ENCODE measurements at places on chromosomes 2 and 18. TPM values are rescaled to one million over a fixed set of nuclear protein-coding genes. Genes with fewer than 3 reads are reported as not detected.

- no peak overlapping the region for H3K4me3 ChIP-seq
- no peaks in the 10 kb centered on the region for H3K27me3 ChIP-seq
- H3K36me3 ChIP-seq, result no peaks in the 10 kb centered on the region
- H3K4me1 ChIP-seq, result no peaks in the 10 kb centered on the region
- no peak overlapping the region for H3K27ac ChIP-seq
- DNase-seq, result no peak
These were observed 259.8 kb upstream of the CCDC68 start for GRCh38 chr18:55219059-55219458.

- no peaks in the 10 kb centered on the region for H3K36me3 ChIP-seq
- no peak for DNase-seq
These were observed 91.7 kb upstream of the EPC2 start for GRCh38 chr2:148552675-148553331.

GRCh38 chr2:237591141-237591881 lies 777 bp upstream of the RAB17 start:
- H3K4me3 ChIP-seq, result peak overlapping the region; percentile 54
- peak overlapping the region; percentile 95 for H3K27ac ChIP-seq
- H3K27me3 ChIP-seq, result no peaks in the 10 kb centered on the region
- H3K36me3 ChIP-seq, result no peaks in the 10 kb centered on the region

- no peak overlapping the region for H3K4me3 ChIP-seq
- peak; percentile 89 for DNase-seq
- no peaks in the 10 kb centered on the region for H3K27me3 ChIP-seq
- no peaks in the 10 kb centered on the region for H3K36me3 ChIP-seq
- H3K27ac ChIP-seq, result peak overlapping the region; percentile 74
These were observed 21.9 kb downstream of the SLC25A52 start for GRCh38 chr18:31738460-31739407.

DNA sequence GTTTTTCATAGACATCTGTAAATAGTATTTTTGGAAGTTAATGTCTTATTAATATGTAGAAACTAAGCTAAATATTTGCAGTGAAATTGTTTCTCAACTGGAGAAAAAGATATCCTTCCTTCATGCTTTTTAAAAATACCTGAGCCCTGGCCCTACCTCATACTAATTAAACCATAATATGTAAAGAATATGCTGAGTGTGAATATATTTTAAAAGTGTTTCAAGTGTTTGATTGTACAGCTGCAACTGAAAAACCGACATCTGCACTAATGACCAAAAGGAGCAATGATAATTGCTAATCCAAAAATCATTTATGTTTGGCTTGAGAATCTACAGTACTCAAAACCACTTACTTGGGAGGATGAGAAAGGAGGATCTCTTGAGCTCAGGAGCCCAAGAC lies 156.7 kb downstream of the MBD5 start:
- H3K4me1 ChIP-seq, result no peaks in the 10 kb centered on the region
- H3K4me3 ChIP-seq, result no peak overlapping the region
- H3K27ac ChIP-seq, result no peak overlapping the region
- no peaks in the 10 kb centered on the region for H3K27me3 ChIP-seq

DNA sequence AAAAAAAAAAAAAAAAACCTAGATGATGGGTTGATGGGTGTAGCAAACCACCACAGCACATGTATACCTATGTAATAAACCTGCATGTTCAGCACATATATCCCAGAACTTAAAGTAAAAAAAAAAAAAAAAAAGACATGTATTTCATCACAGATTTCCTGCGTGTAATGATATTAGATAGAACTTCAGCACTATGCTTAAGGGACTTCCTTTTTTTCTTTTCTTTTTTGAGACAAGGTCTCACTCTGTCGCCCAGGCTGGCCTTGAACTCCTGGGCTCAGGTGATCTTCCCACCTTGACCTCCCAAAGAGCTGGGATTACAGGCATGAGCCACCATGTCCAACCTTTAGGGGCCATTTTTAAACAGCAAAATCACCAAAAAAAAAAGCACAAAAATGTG lies 42.0 kb downstream of the NEURL3 start:
- no peaks in the 10 kb centered on the region for H3K4me1 ChIP-seq
- H3K4me3 ChIP-seq, result no peak overlapping the region
- no peaks in the 10 kb centered on the region for H3K36me3 ChIP-seq
- H3K27me3 ChIP-seq, result no peaks in the 10 kb centered on the region

DNA sequence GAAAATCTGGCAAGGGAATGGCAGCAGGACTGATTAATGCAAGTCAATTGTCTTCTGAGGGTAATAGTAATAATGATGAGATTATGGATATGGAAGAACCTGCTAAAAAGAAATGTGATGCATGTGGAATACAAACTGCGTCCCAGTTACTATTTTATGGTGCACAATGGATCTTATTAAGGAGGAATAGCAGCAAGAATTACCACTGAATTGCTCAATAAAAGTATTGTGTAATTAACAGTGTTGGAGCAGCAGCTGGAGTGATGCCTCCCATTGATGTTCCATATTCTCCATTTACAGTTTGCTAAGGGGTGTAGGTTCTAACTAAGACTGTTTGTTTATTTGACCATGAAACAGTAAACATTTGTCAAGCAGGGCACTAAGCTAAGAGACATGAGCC lies 167.9 kb downstream of the HRH4 start:
- H3K4me1 ChIP-seq, result no peaks in the 10 kb centered on the region
- no peak overlapping the region for H3K27ac ChIP-seq
- H3K27me3 ChIP-seq, result no peaks in the 10 kb centered on the region
- no peak for DNase-seq
- H3K4me3 ChIP-seq, result no peak overlapping the region

DNA sequence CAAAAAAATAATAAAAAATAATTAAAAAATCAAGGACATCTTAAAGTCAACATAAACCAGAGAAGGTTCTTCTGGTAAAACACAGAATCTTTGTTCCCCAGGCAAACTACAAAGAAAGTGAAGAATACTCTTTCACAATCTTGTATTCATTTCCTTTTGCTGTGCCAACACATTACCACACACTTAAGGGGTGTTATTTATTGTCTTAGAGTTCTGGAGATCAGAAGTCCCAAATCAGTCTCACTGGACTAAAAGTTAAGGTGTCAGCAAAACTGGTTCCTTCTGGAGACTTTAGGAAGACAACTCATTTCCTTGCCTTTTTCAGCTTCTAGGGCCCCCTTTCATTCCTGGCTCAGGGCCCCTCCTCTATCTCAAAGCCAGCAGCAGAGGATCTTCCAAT lies 12.2 kb upstream of the CAB39 start:
- H3K4me1 ChIP-seq, result no peaks in the 10 kb centered on the region
- no peak overlapping the region for H3K27ac ChIP-seq
- no peak overlapping the region for H3K4me3 ChIP-seq
- no peak for DNase-seq
- H3K27me3 ChIP-seq, result no peaks in the 10 kb centered on the region

DNA sequence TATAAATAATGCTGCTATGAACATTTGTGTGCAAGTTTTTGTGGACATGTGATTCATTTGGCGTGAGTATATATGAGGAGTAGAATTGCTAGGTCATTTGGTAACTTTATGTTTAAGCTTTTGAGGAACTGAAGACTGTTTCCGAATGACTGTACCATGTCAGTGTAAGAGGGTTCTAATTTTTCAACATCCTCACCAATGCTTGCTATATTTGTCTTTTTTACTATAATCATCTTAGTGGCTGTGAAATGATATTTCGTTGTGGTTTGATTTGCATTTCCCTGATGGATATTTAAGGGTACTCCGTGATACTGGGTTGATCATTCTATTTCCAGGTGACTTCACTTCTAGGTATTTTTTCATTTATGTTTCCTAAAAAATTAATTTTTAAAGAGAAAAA lies 241.1 kb downstream of the BCL2 start:
- H3K36me3 ChIP-seq, result no peaks in the 10 kb centered on the region
- H3K27me3 ChIP-seq, result no peaks in the 10 kb centered on the region
- H3K4me3 ChIP-seq, result no peak overlapping the region
- DNase-seq, result no peak
- no peaks in the 10 kb centered on the region for H3K4me1 ChIP-seq

DNA sequence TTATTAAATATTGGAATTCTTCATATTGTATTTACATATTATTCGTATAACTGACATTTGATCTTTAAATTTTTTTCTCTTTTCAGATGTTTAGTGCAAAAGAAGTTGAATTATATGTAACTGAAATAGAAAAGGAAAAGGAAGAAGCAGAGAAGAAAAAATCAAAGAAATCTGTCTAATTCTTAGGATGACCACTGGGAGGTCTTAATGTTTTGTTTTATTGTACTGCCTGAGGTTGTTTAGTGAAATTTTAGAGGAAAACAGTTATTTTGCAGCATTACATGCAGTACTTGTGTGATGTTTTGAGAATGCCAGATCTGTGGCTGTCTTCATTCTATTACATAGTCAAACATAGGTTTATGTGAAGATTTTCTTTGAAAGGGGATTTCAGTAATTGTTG lies 34.0 kb upstream of the TAF4B start:
- no peaks in the 10 kb centered on the region for H3K4me1 ChIP-seq
- no peaks in the 10 kb centered on the region for H3K27me3 ChIP-seq
- no peak for DNase-seq
- no peak overlapping the region for H3K4me3 ChIP-seq

GRCh38 chr18:75309564-75309963 lies 99.0 kb downstream of the TSHZ1 start:
- no peaks in the 10 kb centered on the region for H3K4me1 ChIP-seq
- H3K4me3 ChIP-seq, result no peak overlapping the region
- no peaks in the 10 kb centered on the region for H3K36me3 ChIP-seq
- no peak for DNase-seq
- H3K27me3 ChIP-seq, result no peaks in the 10 kb centered on the region
- H3K27ac ChIP-seq, result no peak overlapping the region

- no peaks in the 10 kb centered on the region for H3K36me3 ChIP-seq
- H3K4me1 ChIP-seq, result no peaks in the 10 kb centered on the region
- no peak overlapping the region for H3K27ac ChIP-seq
- DNase-seq, result no peak
- H3K27me3 ChIP-seq, result no peaks in the 10 kb centered on the region
These were observed 27.1 kb upstream of the SPTBN1 start for GRCh38 chr2:54429054-54429453.

GRCh38 chr18:78378403-78378802 lies 601.2 kb upstream of the SALL3 start:
- no peak overlapping the region for H3K4me3 ChIP-seq
- no peaks in the 10 kb centered on the region for H3K4me1 ChIP-seq
- H3K27ac ChIP-seq, result no peak overlapping the region

DNA sequence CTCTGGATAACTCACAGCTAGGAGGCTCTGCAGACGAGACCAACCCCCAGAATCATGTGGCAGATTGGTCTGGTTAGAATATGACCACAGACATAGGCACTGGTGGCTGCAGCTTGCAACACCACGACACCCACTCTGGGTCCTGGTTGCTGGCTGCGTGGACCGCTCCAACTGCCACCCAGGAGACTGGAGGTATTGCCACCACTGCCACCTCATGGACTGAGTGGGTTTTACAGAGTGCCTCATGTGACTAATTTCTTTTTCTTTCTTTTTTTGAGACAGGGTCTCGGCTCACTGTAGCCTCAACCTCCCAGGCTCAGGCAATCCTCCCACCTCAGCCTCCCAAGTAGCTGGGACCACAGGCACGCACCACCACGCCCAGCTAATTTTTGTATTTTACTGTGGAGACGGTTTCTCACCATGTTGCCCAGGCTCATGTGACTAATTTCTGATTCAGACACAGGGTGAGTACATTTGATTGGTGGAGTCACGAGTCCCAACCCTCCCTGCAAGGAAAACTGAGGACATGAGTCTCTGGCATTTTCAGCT lies 29.9 kb upstream of the NT5DC4 start:
- H3K27ac ChIP-seq, result peak overlapping the region; percentile 21
- H3K36me3 ChIP-seq, result no peaks in the 10 kb centered on the region
- no peaks in the 10 kb centered on the region for H3K4me1 ChIP-seq
- DNase-seq, result peak; percentile 76
- H3K27me3 ChIP-seq, result no peaks in the 10 kb centered on the region
- H3K4me3 ChIP-seq, result no peak overlapping the region

DNA sequence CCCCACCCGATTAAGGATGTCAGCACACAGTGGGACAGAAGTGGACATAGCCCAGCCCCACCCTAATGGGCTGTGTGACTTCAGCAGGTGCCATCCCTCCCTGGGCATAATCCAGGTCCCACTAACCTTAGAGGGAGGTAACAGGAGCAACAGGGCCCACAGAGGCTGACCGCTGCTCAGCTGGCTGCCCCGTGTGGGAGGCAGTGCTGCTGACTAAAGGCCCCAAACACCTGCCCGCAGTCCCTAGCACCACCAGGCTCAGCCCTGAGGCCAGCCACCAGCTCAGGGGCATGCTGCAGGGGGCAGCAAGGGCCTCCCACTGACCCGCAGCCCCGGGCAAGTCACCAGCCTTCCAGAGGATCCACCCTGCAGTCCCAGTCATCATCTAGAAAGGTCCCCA lies 14.6 kb downstream of the BIN1 start:
- H3K27ac ChIP-seq, result no peak overlapping the region
- no peak for DNase-seq
- H3K27me3 ChIP-seq, result no peaks in the 10 kb centered on the region

- H3K27ac ChIP-seq, result no peak overlapping the region
- no peaks in the 10 kb centered on the region for H3K27me3 ChIP-seq
- no peak overlapping the region for H3K4me3 ChIP-seq
- no peak for DNase-seq
These were observed 6.5 kb upstream of the COBLL1 start for GRCh38 chr2:164847981-164848741.

- H3K4me1 ChIP-seq, result no peaks in the 10 kb centered on the region
- H3K4me3 ChIP-seq, result no peak overlapping the region
- H3K36me3 ChIP-seq, result no peaks in the 10 kb centered on the region
- H3K27ac ChIP-seq, result no peak overlapping the region
These were observed 281.8 kb downstream of the CLIP4 start for GRCh38 chr2:29397039-29397438.

DNA sequence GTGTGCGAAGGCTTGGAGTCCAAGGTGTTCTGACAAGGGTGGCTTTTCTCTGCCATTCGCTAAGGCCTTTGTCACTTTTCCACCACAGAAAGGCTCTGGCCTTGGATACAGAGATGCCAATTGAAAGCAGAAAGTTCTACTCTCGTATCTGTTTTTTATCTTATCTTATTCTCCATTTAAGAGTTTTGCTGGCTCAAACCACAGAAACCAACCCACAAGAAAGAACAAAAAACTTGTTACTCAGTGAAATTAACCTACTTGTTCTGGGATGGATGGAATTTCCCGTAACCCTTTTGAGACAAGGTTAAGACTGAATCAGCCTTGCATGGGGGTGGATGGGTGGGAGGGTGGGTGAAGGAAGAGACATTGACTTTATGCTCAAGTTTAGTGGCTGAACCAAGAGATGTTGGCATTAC lies 221.7 kb downstream of the CDH20 start:
- no peak overlapping the region for H3K4me3 ChIP-seq
- H3K27me3 ChIP-seq, result no peaks in the 10 kb centered on the region
- H3K27ac ChIP-seq, result no peak overlapping the region
- no peaks in the 10 kb centered on the region for H3K4me1 ChIP-seq
- DNase-seq, result no peak

Gene ARHGAP28
- total RNA-seq, result 0.61 TPM

Gene ENOSF1
- total RNA-seq, result 39.3 TPM

Gene MARCHF4
- not detected for total RNA-seq

Gene MYO5B
- 13.4 TPM for total RNA-seq

Gene TUBA3E
- not detected for total RNA-seq

Gene LAMA1
- total RNA-seq, result 0.18 TPM

Measured in right lobe of liver (tissue), 6 donors.